Stimulated activated CD8-positive, alpha-beta memory T cell treated with anti-CD3 and anti-CD28 coated beads, Interleukin-15, amount 100 ng/mL, for 4 hours (primary cell): ENCODE measurements at places on chromosomes 3 and 15.

- no peak for DNase-seq
Observed at GRCh38 chr15:36887214-36887961, 213.0 kb downstream of the MEIS2 start.

DNA sequence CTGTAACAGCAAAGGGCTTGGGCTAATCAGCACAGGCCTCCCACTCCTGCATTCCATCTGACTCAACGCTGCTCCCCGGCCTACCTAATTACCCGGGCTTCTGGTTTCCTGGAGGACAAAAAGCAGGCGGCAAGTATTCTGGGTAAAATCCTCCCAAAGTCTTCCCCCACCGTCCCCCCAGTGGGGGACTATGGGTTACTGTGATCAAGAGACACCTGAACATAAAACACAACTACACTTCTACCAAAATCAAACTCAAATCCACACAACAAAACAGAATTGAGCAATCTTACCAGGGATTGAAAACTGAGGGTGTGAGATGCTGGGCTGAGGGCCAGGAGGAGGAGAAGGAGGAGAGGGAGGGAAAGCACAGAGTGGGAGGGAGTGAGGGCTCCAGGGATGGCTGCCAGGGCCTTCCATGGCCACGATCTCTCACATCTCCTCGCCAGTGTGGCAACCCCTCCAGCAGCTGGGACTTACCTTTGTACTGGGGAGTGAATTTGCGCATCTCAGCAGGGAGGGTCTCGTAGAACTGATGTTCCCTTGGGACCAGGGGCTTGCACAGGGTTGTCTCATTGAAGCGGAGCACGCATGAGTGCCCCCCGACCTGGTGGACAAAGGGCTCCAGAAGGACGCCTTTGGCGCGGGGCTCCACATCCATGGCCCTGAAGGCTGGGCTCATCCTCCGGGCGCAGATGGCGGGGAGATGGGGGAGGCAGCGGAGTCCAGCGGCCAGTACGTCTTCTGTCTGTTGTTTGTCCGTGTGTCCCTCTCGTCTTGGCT lies 9.1 kb upstream of the NCKIPSD start:
- no peak for DNase-seq

- DNase-seq, result no peak
Observed at GRCh38 chr3:167728176-167728575, 6.5 kb downstream of the PDCD10 start.

- DNase-seq, result no peak
Observed at GRCh38 chr3:190826018-190826417, 36.5 kb downstream of the GMNC start.

- no peak for DNase-seq
Observed at GRCh38 chr15:94122516-94122915, 108.8 kb upstream of the MCTP2 start.

DNA sequence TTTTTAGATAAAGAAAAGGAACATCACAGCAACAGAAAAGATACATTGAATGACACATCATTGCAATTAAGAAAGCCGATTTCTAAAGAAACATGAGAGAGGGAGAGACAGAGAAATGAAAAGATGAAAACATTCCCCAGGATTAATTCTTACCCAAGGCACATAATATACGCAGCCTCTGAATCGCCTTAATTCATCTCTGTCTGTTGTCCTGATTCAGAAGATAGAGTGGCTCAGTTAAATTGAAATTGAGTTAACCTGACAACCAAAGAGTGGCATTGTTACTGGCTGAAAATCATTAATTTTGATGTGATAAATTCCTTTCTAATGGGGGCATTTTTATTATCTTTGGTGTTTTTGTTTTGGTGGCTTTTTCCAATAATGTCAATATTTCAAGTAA lies 701.9 kb downstream of the EDEM1 start:
- no peak for DNase-seq

DNA sequence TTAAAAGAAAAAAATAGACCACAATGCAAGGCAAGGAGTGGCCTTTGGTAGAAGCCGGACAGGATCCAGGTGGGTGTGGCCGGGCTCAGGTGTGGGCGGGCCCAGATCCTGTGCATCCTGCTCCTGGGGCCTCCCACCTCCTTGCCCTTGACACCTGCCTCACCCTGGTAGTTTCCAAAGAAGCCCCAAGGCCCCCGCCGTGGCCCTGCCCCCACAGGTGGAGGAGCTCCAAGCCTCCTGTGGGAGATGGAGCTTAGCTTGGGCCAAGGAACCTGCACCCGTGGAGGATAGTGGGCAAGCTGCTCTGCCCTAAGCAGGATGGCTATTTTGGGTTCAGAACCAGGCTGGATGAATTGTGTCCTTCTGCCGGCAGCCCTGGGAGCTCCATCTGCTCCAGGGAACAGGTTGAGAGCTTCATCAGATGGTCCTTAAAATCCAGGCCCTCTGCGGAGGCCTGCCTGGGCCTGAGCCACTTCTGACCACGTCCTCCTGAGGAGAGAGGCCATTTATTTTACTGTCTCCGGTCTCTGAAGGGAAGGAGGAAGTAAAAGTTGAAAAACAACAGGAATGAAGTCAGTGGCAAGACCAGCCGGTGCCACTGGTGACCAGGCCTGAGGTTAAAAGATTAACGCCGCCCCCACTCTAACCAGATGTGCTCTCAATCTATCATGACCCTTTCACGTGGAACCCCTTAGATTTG lies 53.9 kb upstream of the KLF13 start:
- DNase-seq, result no peak

DNA sequence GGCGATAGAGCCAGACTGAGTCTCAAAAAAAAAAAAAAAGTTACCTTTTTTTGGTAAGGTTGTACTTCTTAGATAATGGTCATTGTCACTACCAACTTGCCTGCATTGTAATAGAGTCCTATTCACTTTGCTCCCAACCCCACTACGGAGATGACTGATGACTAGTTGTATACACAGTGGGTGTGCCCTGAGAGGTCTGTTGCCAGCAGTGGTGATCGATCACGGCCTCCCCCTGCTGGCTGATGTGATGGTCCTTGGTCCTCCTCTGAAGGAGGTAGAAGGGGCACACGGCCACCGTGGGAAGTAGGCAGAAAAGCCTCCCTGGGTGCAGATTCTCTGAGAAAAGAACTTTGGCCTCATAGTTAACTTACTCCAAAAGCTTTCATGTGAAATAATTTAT lies 10.7 kb downstream of the GCNT3 start:
- peak; percentile 2 for DNase-seq

DNA sequence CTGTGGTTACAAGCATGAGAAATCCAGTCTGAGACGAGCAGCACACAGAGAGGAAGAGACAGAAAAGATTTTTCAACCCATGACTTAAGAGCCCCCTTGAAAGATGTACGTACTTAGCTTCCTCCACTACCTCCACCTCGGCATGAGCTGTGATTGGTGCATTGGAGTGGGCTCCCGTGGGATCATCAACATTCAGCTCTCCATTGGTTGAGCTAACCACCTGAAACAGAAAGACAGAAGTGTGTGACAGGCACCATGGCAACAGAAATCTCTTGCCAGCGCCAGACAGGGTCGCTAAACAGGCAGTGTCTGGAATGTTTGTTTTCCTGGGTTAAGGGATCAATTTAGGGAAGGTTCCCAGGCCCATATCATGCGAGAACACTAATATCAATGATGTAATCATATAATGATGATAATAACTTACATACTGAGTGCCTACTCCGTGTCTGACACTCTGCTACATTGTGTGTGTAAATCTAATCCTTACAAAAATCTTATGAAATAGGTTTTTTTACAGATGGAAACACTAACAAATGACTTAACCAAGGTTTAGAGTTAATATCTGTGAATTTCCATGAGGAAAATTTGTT lies 17.5 kb upstream of the PPIB start:
- no peak for DNase-seq

DNA sequence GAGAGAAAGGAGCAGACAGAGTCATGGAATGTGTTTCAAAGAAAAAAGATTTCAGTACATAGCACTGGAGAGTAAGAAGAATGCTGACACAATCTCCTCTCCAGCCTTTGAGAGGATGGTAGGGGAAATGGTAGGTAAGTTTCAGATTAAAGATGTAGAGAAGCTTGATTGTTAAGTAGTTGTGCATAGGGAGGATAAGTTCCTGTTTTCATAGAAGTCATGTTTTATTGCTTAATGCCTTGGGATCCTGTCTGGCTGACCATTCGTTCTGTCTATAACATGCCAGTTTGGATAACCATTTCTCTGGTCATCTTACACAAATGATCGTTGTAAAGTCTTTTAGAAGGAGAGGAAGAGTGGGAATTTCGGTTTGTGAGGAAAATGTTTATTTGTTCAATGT lies 95.7 kb upstream of the IGSF10 start:
- no peak for DNase-seq
